T-helper 2 cell (primary cell): ENCODE measurements at places on chromosomes 11 and 22.

- no peak for DNase-seq
Measured at GRCh38 chr11:73496134-73496533, 101.8 kb downstream of the FAM168A start.

- no peak for DNase-seq
Measured at GRCh38 chr11:3929649-3930048, 74.2 kb downstream of the STIM1 start.

DNA sequence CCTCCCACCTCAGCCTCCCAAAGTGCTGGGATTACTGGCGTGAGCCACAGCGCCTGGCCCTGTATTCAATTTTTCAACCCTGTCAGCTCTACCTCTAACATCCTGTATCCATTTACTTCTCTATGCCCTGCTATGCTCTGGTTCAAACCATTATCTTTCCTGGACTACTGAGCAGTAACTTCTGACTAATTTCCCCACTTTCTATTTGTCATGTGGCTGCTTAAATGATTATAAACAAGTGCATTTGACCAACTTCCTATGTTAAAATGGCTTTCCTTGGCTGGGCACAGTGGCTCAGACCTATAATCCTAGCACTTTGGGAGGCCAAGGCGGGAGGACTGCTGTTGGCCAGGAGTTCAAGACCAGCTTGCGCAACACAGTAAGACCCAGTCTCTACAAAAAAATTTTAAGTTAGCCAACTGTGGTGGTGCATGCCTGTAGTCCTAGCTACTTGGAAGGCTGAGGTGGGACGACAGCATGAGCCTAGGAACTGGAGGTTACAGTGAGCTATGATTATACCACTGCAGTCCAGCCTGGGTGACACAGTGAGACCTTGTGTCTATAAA, 2.1 kb downstream of the MED19 start:
- peak; percentile 58 for DNase-seq

DNA sequence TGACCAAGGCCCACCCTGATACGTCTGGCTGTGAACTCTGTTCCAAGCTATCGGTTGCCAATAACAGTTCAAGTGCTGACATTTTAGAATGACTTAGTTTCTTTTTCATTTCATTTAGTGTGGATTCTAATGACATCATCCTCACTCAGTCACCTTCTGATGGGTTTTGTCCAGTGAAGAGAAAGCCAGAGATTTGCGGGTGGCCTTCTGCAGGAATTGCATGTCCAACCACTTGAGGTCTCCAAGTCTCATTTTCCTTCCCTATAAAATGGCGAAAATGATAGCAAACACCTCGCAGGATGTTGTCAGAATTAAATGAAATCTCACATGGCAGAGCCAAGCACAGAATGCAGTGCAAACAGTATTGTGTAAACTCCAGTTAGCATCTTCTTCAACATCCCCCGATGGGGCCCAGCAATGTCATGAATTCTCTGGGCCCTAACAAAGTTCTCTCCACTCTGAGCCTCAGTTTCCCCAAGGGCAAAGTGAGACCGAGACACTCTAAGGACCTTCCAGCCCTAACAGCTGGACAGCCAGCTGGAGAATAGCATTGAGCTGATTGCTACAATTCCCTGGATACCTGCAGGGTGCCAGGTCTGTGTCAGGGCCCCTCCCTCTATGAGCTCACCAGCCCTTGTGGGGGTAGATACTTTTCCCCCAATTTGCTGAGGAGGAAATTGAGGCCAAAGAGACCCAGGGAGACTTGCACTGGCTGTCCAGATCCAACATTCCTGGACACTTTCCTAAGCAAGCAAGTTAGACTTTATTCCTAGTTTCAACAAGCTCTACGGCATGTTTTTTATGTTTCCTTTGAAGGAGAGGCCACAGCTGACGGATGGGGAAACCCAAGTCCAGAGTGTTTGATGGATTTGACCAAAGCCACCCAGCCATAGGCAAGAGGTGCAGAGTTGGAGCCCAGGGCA, 286.7 kb downstream of the MN1 start:
- DNase-seq = no peak

DNA sequence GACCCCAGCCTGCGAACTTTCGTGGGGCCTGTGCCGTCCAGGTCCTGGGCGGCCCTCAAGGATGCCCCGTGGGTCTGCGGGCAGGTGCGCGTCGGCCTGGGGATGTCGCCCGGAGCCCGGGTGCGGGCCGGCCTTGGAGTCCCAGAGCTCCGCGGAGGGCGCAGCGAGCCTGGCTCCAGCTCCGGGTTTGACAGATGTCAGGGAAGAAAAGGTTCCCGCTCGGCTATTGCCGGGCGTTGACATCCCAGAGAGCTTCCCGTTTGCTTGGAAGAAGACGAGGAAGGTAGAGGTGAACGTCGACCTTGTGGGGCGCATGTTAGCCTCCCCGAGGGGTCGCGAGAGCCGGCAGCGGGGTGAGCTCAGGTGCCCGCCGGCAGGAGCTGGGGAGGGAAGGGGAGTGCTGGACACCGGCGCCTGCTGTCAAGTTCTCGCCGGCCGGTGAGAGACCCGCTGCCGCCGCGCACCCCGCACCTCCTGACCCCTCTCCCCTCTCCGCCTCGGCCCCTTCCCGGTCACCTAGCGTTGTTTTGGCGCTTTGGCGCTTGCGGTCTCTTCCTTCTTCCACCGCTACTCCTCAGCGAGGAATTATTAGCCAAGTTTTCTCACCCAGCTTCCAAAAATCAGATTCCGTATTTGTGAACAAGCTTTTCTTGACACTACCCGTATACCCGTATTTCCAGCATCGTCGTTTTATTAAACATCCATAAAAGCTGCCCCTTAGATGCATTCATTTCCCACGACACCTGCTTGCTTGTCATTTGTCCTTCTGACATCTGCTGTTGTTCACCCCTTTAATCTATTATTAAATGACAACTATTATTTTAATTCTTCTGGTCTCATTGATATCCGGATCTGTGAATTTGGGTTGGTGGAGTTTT, 1.3 kb downstream of the BMAL1 start:
- DNase-seq = no peak

- no peak for DNase-seq
Measured at GRCh38 chr11:43723617-43724016, 43.1 kb downstream of the HSD17B12 start.

DNA sequence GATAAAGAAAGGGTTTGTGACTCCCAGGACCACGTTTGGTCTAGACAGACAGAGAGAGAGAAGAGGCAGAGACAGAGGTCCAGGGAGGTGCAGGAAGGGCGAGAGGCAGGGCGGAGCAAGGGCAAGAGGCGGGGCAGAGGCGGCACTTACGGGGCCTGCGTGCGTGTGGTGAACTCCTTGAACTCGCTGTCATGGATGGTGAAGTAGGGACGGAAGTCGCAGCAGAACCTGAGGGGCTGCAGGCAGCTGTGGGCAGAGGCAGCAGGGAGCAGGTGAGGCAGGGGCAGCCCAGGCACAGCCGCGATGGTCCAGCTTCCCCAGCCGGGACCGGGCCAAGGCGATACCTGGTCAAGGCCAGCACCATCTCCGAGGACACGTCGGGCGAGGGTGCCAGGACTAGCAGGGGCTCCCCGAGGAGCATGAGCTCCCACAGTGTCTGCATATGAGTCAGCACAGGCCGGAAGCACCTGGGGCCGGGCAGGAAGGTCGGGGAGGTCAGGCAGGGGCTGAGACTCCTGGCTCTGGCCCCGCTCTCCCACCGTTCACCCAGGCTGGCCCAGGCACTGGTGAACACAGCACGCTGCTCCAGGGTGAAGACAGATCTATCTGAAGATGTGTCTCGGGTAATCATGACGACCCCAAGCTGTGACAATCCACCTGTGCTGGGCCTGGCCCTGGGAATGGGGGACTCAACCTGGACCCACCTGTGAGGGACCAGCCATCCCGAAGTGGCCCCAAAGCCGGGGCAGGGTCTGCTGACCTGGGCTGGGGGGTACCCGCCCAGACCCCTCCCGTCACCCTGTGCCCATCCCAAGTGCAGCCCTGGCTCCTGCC, 7.2 kb upstream of the PLXNB2 start:
- DNase-seq = peak; percentile 46
